ENCODE measurements at places on chromosomes 13 and 19. TPM values are rescaled to one million over a fixed set of nuclear protein-coding genes. Genes with fewer than 3 reads are reported as not detected.

GRCh38 chr13:109989686-109990085 lies 203.3 kb upstream of the IRS2 start:
- no peak for DNase-seq

DNA sequence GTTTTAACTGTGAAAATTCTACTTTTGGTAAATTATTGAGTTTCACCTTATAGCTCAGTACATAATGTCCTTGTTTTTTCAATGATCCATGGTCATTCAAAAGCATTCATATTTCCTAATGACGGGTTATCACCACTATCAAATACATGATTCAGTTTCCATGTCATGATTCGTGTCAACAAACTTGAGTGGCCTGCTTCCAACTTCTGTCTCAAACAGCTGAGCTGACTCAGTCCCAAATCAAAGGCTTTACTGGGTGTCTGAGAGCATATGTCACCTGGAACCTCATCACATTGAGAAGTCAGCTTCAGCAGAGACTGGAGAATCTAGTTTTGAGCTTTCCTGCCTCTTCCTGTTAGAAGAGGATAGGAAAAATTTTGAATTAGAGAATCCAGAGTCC lies 40.3 kb upstream of the SGCG start:
- no peak for DNase-seq

DNA sequence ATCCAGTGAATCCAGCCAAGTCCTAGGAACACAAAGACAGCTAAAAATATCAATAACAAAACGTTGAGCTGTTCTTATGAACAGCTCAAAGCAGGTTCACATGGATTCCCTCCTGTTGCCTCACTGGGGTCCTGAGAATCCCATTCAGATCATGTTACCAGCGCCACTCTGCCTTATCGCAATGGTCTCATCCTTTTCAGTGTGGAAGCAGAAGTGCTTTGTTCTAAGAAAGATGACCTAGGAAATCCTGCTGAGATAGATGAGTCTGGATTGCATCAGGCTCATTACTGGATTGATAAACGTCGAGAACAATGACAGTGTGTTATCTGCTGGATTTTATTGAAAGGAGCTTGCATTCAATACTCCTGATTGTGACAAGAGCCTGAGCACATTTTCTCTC lies 87.0 kb downstream of the SLAIN1 start:
- no peak for DNase-seq

DNA sequence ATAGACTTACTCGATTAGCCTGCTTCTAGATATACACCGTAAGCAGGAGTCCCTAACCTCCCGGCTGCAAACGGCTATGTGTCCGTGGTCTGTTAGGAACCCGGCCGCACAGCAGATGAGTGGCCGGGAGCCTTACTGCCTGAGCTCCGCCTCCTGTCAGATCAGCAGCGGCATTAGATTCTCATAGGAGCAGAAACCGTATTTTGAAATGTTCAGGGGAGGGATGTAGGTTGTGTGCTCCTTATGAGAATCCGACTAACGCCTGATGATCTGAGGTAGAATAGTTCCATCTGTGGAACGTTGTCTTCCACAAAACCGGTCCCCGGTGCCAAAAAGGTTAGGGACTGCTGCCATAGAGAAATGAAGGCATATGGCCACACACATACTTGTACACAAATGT lies 1491.9 kb downstream of the SLITRK5 start:
- DNase-seq: no peak

GRCh38 chr13:24997367-24997967 lies 98.5 kb upstream of the PABPC3 start:
- DNase-seq: no peak

GRCh38 chr19:32373585-32374295 lies 28.3 kb downstream of the ZNF507 start:
- DNase-seq: no peak

DNA sequence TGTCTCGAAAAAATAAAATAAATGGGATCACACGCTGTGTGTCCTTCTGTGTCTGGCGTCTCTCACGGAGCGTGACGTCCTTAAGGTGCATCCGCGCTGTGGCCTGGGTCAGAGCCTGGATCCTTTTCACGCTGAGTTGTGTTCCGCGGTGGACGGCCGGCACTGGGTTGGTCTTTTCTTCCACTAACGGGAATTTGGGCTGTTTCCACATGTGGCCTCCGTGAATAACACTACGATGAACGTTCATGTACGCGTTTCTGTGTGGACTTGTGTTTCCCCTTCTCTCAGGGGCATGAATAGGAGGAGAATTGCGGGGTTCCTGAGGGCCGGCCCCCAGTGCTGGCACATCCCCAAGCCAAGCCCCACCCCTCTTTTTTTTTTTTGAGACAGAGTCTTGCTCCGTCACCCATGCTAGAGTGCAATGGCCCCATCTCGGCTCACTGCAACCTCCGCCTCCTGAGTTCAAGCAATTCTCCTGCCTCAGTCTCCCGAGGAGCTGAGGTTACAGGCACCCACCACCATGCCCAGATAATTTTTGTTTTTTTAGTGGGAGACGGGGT lies 6.2 kb upstream of the PTBP1 start:
- DNase-seq: no peak

DNA sequence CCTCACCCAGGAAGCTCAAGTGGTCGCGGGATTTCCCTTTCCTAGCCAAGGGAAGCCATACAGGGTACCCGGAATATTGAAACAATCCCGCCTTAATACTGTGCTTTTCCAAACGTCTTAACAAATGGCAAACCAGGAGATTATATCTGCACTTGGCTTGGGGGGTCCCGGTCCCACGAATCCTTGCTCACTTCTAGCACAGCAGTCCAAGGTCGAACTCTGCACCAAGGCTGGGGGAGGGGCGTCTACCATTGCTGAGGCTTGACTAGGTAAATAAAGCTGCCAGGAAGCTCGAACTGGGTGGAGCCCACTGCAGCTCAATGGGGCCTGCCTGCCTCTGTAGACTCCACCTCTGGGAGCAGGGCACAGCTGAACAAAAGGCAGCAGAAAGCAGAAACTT lies 1644.8 kb downstream of the PCDH9 start:
- DNase-seq: peak; percentile 58

- DNase-seq: no peak
Observed at GRCh38 chr13:26619358-26619757, 61.9 kb downstream of the WASF3 start.

CLEC17A gene
- 0.42 TPM for total RNA-seq

PDX1 gene
- total RNA-seq: not detected

PLIN5 gene
- 2.8 TPM for total RNA-seq

SRRM5 gene
- total RNA-seq: 0.23 TPM

LRRC4B gene
- total RNA-seq: 10.3 TPM
